Left ventricle myocardium inferior (tissue), 1 donor: ENCODE measurements at places on chromosomes 7 and 10. TPM values are rescaled to one million over a fixed set of nuclear protein-coding genes. Genes with fewer than 3 reads are reported as not detected.

The ITPRID1 gene
- total RNA-seq: not detected

The MYOZ1 gene
- total RNA-seq: 4.8 TPM

GRCh38 chr7:93955304-93955703, 33.8 kb downstream of the GNG11 start:
- no peaks in the 10 kb centered on the region for H3K4me1 ChIP-seq
- no peak overlapping the region for H3K4me3 ChIP-seq
- no peaks in the 10 kb centered on the region for H3K36me3 ChIP-seq
- no peak overlapping the region for H3K27ac ChIP-seq
- DNase-seq: no peak
- no peaks in the 10 kb centered on the region for H3K27me3 ChIP-seq

- no peaks in the 10 kb centered on the region for H3K27me3 ChIP-seq
- no peak for DNase-seq
- no peaks in the 10 kb centered on the region for H3K36me3 ChIP-seq
- H3K4me1 ChIP-seq: peaks cover 57% of the 10 kb centered on the region
- no peak overlapping the region for H3K4me3 ChIP-seq
- peak overlapping the region; percentile 76 for H3K27ac ChIP-seq
These were observed 117.7 kb downstream of the ARID5B start for GRCh38 chr10:62019013-62019684.

DNA sequence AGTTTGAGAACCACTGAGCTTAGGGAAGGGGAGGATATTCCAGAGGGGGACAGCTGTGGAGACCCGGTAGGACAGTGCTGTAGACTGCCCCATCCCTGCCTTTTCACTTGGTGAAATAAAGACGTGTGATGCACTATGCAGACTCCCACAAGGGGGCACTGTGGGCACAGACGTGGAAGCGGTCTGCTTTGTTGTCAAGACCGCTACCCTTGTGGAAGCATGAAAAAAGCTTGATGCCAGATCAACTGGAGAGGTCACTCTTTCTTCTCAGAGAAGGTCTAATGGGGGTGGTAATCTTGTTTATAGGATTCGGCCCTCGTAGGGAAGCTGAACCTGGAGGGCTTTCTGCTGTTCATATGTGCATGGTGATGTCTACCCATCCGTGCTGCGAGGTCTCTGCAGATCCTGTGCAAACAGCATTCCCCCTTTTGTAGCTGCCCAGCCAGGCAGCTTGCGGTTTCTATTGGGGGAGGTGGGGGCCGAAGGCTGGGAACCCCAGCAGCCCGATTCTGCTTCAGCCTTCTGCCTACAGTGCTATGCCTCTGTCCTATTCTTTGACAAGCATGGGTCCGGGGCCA, 13.7 kb downstream of the RPS24 start:
- no peak overlapping the region for H3K4me3 ChIP-seq
- H3K4me1 ChIP-seq: peaks cover 21% of the 10 kb centered on the region
- DNase-seq: peak; percentile 86
- no peaks in the 10 kb centered on the region for H3K36me3 ChIP-seq
- no peaks in the 10 kb centered on the region for H3K27me3 ChIP-seq

- no peaks in the 10 kb centered on the region for H3K36me3 ChIP-seq
- no peaks in the 10 kb centered on the region for H3K27me3 ChIP-seq
- H3K27ac ChIP-seq: no peak overlapping the region
- H3K4me1 ChIP-seq: no peaks in the 10 kb centered on the region
These were observed 76.8 kb upstream of the IKZF1 start for GRCh38 chr7:50227726-50228125.

- H3K36me3 ChIP-seq: no peaks in the 10 kb centered on the region
- H3K4me1 ChIP-seq: peaks cover 36% of the 10 kb centered on the region
- no peaks in the 10 kb centered on the region for H3K27me3 ChIP-seq
- no peak for DNase-seq
- H3K4me3 ChIP-seq: no peak overlapping the region
These were observed 29.8 kb upstream of the VCL start for GRCh38 chr10:73968098-73968521.

DNA sequence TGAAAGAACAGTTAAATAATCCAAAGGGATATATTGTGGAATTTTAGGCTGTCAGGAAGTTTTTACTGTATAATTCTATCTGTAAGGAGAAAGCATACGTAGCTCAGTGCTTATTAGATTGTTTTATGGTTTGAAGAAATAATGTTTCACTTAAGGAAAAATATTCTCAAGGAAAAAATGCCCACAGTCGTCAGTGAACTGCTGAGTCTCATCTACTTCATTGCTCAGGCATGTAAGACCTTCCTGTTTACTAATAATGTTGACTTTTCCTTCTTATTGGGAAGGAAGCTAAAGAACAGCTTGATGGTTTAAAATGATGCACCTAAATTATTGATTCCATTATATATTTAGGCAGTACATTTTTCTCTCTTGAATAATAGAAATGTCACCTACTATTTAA, 304.2 kb downstream of the SDK1 start:
- no peaks in the 10 kb centered on the region for H3K4me1 ChIP-seq
- H3K36me3 ChIP-seq: no peaks in the 10 kb centered on the region
- no peak overlapping the region for H3K4me3 ChIP-seq
- DNase-seq: no peak
- no peak overlapping the region for H3K27ac ChIP-seq

GRCh38 chr10:100182281-100182680, 3.5 kb downstream of the ERLIN1 start:
- H3K36me3 ChIP-seq: peaks cover 47% of the 10 kb centered on the region
- H3K4me3 ChIP-seq: no peak overlapping the region
- no peak overlapping the region for H3K27ac ChIP-seq
- no peaks in the 10 kb centered on the region for H3K27me3 ChIP-seq

DNA sequence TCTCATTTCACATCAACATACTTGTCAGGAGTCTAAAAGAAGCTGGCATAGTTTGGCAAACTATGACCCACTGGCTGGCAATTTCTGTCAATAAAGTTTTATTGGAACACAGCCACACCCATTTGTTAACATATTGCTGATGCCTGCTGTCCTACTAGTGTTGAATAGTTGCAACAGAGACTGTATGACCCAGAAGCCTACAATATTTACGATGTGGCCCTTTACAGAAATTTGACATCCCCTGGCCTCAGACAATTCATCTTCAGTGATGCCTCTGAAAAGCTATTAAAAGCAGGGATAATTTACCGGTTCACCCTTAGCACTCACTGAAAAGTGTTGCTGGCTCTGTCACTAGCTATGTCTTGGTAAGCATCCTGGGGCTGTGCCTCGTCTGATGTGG, 155.2 kb downstream of the ARID5B start:
- H3K27ac ChIP-seq: peak overlapping the region; percentile 94
- peak overlapping the region; percentile 68 for H3K4me3 ChIP-seq
- peaks cover 36% of the 10 kb centered on the region for H3K36me3 ChIP-seq
- peaks cover 99% of the 10 kb centered on the region for H3K4me1 ChIP-seq
